LNCaP clone FGC (cell line): ENCODE measurements at places on chromosomes 2 and 18.

DNA sequence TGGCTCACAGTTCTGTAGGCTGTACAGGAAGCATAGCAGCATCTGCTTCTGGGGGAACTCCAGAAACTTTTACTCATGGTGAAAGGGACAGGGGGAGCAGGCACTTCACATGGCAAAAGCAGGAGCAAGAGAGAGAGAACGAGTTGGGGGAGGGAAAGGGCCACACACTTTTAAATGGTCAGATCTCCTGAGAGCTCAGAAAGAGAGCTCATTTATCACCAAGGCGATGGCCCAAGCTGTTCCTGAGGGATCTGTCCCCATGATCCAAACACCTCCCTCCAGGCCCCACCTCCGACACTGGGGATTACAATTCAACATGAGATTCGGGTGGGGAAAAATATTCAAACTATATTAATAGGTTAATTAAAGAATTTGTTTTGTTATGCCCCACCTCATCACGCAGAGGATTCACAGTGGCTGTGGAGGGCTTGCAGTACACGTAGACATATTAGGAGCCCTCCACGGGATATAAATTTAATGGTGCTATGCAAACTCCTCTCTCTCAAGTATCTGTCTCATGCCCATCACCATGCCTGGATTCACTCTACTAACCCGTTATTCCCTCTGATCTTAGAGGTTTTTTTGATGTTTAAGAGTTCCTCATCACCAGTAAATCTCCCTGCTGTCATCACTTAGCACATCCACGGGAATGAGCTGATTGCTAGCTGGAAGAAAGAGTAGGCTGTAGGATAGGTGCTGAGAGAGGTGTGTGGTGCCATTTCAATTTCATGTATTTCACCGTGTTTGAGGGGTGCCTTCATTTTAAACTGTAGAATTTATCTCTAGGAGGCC lies 84.5 kb upstream of the ARHGAP28 start:
- no peak for DNase-seq

- DNase-seq = no peak
These were observed 82.2 kb downstream of the EPAS1 start for GRCh38 chr2:46379213-46380037.

- DNase-seq = no peak
These were observed 27.3 kb upstream of the NFU1 start for GRCh38 chr2:69464575-69464974.

GRCh38 chr2:32792416-32792815 lies 154.3 kb upstream of the LTBP1 start:
- no peak for DNase-seq

GRCh38 chr2:138359532-138359931 lies 142.0 kb upstream of the SPOPL start:
- no peak for DNase-seq

- no peak for DNase-seq
These were observed 238.1 kb downstream of the LPIN1 start for GRCh38 chr2:11984316-11985158.

GRCh38 chr2:16561676-16562075 lies 104.0 kb downstream of the CYRIA start:
- no peak for DNase-seq
